ENCODE measurements at places on chromosomes 2 and 18.

DNA sequence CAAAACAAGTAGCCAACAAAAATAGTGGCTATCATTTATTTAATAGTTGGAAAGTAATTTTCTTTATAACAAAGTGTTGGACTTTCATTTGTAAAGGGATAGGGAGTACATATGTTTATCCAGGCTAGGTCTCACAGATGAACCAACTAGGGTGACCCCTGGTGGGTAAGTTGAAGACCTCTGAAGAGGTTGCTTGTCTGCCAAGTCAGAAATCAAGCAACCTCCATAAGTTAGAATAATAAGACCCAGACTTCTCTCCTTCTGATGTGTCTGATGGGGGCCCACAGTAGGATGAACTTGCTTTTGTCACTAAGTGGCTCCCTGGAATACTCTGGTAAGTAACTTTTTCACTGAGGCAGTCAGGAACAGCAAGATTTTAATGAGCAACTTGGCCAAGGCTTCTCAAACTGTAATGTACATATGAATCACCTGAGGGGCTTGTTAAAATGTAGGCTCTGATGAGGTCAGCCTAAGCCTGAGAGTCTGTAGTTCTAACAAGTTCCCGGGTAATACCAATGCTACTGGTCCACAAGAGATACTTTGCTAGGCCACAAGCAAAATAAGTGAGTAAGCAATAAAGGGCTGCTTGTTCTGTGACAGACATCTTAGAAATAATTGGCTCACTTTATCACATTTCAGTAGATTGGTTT, 319.6 kb downstream of the PIK3C3 start:
- DNase-seq = no peak

DNA sequence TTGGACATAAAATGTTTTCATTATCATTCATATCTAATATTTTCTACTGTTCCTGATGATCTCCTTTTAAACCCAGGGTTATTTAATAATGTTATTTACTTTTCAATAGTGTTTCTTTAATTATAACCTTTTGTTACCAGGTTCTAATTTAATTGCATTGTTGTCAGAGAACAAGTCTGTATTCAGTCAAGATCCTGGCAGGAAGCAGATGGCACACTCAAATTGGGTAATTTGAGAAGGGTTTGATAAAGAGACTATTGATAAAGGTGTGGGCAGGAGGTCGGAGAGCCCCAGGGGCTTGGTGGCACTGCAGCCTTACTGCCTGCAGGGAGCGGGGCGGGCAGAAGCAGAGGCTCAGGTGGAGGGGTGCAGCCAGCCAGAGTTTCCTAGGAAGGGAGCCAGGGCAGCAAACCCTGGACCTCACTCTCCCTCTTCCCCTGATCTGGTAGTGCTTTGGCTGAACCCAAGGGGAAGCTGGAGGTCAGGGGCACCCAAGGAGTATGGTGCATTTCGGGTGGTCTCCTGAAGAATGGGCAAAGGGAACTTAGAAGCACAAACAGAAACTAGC, 2.3 kb upstream of the KIF1A start:
- DNase-seq = no peak

DNA sequence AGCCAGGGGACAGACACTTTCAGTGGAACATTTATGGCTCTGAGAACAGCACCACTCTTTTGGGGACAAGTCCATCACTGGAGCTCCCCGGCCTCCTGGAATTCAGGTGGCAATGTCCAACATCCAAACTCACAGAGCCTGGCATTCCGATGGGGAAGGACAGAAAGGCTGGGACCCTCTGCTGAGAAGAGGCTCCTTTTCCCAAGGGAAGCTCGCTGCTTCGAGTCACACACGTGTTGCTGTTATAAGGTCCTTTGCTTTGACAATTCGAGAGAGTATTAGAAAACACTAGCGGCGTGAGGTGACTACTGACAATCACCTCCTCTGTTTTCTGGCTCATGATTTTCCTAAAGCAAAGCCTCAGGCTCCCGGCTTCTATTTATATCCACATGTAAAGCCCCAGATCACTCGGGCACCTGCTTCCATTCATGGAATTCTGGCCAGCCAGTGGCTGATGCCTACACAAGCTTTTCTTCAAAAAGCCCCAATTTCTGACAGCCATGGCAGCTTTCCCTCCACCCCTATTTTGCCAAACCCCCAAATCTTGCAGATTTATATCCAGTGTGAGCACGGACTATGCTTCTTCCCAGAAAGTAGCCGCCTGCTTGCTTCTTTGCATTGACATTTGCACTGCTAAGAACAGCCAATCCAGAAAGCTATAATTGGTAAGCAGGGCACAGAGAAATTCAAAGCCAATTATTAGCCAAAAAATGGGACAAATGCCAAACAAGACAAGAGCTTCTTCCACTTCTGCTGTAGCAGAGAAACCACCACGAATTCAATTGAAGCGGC, 67.3 kb downstream of the NDUFA10 start:
- no peak for DNase-seq

- DNase-seq = peak; percentile 35
These were observed 11.2 kb downstream of the ZNF142 start for GRCh38 chr2:218648088-218648786.

- DNase-seq = no peak
These were observed 61.6 kb downstream of the LAMA1 start for GRCh38 chr18:7056026-7056425.

GRCh38 chr2:5370158-5370557, 322.0 kb upstream of the SOX11 start:
- no peak for DNase-seq

GRCh38 chr2:198703281-198703680, 754.5 kb downstream of the SATB2 start:
- no peak for DNase-seq

DNA sequence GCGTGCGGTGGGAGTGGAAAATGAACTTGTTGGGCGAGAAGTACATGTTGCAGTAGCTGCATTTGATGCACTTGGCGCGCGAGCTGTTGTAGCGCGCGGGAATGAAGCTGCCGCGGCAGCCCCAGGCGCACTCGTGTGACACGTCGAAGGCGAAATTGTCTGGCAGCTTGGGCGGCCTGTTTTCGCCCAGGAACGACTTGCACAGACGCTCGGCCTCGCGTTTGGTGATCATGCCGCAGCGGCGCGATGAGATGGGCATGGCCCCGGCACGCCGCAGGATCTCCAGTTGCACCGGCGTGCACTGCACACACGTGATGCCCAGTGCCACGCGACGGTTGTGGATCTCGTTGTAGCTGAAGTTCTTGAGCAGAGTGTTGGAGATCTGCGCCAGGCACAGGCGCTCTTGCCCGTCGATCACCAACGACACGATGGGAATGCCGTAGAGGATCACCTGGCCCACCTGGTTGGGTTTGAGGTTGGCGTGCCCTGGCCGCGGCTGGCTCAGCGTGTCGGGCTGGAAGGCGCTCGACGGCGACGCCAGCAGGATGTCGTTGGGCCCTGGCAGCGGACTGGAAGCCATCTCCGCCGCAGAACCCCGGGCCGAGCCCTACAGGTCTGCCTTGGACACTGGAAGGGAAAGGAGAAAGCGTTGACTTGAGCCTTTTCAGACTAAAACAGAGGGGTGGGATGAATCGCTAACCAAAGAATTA, 2.7 kb downstream of the SKOR2 start:
- DNase-seq = no peak

GRCh38 chr2:27441226-27441926, 805 bp upstream of the KRTCAP3 start:
- no peak for DNase-seq

DNA sequence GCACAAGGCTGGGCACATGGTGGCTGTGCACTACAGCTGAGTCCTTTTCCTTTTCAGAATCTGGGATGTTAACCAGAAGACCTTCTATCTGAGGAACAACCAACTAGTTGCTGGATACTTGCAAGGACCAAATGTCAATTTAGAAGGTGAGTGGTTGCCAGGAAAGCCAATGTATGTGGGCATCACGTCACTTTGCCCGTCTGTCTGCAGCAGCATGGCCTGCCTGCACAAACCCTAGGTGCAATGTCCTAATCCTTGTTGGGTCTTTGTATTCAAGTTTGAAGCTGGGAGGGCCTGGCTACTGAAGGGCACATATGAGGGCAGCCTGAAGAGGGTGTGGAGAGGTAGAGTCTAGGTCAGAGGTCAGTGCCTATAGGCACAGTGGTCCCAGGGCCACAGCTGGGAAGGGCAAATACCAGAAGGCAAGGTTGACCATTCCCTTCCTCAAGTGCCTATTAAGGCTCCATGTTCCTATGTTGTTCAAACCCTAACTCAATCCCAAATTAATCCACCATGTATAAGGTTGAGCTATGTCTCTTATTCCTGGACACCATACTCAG, 2.2 kb downstream of the IL1RN start:
- DNase-seq = no peak

DNA sequence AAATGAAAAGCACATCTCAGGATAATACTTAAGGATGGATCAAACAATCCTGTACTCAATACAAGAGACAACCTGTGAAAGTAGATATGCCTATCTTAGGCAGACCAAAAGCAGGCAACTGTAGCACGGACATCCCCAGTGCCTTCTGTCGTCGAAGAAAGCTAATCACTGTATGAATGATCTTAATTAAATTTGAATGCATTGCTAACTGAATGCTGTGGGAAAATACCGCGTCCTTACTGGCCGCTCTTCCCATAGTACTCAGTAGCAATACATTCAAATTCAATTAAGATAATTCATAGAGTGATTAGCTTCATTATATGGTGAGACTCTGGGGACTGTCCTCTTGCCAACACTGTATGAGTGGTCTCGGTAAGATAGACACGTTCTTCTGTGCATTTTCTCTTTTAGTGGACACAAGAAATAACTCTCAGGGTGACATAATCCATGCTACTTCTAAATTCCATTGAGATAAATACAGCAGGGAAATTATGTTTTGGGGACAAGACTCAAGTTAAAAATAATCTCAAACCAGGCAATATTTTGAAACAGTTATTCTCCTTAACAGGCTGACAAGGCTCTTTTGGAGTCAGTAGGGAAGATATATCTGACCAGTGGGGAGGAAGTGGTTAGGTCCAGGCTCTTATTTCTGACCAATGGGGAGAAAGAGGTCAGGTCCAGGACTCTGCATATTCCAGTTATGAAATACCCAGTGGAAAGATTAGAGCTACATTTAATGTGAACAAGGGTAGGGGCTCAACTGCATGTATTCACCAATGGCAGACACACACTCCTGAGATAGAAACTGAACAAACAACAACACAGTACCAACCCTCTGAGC, 97.3 kb downstream of the DOCK10 start:
- no peak for DNase-seq

- no peak for DNase-seq
These were observed 28.0 kb upstream of the KCMF1 start for GRCh38 chr2:84942964-84943421.

- no peak for DNase-seq
These were observed 3.6 kb upstream of the KCNJ13 start for GRCh38 chr2:232779934-232780333.

DNA sequence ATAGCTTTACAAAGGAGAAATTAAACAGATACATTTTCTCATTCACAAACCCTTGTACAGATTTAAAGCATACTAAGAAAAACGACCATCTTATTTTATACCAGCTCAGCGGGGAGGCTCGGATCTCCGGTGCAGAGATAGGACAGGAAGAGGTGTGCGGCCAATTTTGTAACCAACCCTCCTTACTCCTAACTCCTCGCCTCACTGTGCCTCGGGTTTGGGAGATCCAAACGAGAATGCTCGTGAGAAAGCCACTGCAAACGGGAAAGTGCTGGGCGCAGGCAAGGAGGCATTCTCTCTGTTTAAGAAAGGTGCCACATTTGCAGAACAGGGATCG, 1.2 kb downstream of the KDSR start:
- DNase-seq = no peak

GRCh38 chr2:85669549-85669948, 1.6 kb upstream of the SFTPB start:
- DNase-seq = no peak

GRCh38 chr18:72235422-72235821, 308.7 kb downstream of the CBLN2 start:
- DNase-seq = no peak

DNA sequence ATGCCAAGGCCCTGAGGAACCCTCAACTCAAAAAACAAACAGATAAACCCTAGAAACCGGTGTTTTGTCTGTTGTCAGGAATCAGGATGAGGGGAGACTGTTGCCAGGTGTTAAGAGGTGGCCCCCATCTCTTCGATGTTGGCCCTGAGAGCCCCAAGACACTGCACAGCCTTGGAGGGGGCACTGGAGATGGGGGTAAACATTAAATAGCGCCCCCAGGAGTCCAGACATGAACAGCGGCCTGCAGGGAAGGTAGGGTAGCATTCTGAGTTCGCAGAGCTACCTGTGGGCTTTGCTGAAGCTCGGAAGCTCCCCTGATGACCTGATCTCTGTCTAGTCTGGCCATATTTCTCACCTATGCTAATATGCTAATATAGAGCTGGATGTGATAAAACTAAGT, 97.6 kb upstream of the SMAD2 start:
- no peak for DNase-seq

DNA sequence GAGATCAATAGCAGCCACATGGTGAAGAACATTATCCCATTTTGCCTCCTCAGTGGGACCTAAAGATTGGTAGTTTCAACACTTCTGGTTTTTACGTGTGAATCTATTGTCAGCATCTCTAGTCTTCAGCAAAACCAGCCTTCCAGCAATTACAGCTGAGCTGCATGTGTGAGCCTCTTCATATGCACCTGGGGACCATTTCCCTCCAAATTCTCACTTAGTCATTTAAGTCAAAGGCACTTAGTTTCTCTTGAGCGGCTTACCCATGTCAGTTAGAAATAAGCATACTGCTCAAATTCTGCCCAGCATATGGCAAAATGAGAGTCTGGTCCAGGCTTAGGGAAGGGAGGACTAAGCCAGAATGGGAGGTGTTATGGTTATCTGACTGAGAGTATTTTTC, 99.7 kb upstream of the NXPH2 start:
- DNase-seq = no peak

- DNase-seq = no peak
These were observed 527.6 kb downstream of the SATB2 start for GRCh38 chr2:198930170-198930569.

DNA sequence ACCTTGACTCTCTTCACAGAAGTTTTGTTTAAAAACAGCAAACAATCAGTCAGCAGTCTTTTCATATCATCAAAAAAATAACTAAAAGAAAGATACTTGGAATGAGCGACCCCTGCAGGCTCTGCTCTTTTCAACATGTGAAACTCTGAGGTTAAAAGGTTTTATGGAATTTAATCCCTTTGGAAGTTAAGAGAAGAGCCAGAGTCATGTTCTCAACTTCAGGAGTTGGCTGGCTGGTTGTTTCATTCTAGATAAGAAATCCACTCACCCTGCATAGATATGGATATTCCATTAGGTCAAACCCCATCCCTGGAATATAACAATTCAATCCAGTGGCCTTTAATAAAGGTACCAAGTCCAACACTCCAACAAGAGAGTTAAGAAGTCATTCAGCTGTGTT, 115.6 kb upstream of the RMDN2 start:
- DNase-seq = no peak

- no peak for DNase-seq
These were observed 78.5 kb downstream of the TPO start for GRCh38 chr2:1491751-1492150.

GRCh38 chr2:84782717-84783442, 98.0 kb downstream of the TRABD2A start:
- no peak for DNase-seq

GRCh38 chr2:42106257-42106816, 58.5 kb downstream of the PKDCC start:
- no peak for DNase-seq
